ENCODE measurements at places on chromosomes 6 and 20.

DNA sequence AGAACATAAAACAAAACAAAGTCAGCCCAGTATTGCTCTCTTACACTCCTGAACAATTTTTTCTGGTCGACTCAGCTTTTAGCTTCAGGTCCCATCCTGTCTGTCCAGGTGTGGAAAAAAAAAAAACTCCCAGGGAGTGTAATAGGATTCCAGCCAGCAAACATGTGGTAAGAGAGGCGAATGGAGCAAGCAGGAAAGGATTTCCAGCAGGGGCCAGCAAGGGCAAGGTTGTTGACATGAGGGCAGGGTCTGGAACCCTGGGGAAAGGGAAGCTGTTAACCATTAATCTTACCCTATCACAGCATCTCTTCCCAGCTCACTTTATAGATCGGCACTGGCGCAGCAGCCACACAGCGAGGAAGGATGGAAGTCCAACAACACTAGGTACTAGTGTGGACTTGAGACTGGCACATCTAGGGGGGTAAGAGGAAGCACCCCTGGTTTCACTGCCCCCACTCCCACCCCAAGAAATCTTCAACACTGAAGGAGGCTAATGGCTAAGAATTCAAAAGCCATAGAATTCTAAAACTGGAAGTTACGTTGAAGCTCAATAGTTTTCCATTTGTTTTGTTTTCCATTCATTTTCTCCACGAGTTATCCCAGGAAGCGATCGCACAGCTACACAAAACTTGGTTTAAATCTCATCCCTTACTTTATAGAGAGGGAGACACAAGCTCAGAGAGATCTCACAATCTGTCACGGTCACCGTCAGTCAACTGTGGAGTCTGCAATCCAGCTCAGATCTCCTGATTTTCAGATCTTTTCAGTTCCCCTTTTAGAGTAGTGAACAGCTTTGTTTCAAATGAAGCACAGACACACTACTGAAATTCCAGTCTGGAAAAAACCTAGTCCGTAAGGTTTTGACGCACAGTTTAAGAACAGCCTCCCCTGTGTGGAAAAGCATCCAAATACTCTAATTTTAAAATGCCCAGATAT is 53.3 kb downstream of the SLC22A23 start:
- DNase-seq = no peak

- DNase-seq = peak; percentile 68
Measured at GRCh38 chr6:166952567-166953486, 3.5 kb downstream of the RNASET2 start.

- no peak for DNase-seq
Measured at GRCh38 chr6:158004701-158005095, 23.0 kb downstream of the SYNJ2 start.

DNA sequence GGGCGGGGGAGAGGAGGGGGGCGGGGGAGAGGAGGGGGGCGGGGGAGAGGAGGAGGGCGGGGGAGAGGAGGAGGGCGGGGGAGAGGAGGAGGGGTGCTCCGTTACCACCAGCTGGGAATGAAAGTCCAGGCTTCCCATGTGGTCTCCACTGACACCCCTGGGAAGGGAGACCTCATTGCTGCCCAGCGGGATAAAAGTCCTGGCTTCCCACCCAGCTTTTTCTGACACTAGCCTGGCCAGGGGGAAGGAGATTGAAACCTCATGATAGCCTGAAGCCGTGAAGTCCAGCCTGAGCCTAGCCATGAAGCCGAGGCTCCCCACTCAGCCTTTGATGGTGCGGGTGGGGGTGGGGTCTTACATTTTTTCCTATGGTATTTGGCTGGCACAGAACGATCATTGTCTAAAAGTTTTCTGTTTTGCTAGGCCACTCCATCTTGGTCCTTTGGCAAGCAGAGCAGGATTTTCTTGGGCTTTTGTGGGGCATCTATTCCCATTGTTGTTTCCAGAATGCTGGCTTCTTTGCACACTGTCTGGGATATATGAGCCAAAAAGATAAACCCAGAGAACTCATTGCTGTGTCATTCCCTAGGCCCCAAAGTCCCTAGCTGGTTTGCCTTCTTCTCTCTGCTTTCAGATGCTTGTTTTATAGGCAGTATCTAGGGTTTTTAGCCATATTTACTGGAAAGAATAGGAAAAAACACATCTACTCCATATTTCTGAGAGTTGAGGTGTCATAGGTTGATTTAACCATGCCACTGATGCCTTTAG is 67.9 kb upstream of the RNF24 start:
- DNase-seq = no peak

DNA sequence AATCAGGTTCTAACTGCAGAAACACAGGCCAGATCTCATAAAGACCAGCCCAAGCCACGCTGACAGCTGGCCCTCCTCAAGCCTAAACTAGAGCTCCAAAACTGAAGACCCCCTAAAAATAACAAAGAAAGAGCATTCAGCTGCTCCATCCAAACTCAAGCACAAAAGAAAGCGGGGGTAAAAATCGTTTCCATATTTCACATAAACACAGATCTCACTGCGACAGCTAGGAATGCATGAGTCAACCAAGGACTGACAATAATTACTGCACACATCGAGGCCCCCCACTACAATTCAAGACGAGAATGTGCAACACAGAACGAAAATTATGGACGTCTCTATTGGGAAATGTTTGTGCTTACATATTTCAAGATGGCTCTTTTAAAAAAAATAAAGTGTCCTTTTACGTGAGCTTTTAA is 31.1 kb downstream of the CNKSR3 start:
- DNase-seq = no peak

GRCh38 chr6:130620338-130620781 is 206.8 kb upstream of the SMLR1 start:
- no peak for DNase-seq

DNA sequence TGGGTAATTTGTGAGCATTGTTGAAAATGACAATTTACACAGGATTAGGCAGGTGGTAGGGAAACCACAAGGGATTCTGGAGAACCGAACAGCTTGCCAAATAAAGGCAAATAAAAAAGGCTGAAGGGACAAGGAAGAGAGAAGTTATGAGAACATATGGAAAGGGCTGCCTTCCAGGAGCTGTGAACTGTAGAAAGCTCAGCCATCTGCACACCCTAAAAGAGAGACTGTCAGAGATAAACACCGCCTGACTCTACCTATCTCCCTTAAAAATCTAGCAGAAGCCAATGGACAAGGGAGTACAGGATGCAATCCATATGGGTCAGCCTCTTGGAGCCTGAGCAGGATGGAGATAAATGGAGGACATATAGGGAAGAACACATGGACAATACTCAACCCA is 12.7 kb upstream of the SLC17A1 start:
- DNase-seq = no peak

DNA sequence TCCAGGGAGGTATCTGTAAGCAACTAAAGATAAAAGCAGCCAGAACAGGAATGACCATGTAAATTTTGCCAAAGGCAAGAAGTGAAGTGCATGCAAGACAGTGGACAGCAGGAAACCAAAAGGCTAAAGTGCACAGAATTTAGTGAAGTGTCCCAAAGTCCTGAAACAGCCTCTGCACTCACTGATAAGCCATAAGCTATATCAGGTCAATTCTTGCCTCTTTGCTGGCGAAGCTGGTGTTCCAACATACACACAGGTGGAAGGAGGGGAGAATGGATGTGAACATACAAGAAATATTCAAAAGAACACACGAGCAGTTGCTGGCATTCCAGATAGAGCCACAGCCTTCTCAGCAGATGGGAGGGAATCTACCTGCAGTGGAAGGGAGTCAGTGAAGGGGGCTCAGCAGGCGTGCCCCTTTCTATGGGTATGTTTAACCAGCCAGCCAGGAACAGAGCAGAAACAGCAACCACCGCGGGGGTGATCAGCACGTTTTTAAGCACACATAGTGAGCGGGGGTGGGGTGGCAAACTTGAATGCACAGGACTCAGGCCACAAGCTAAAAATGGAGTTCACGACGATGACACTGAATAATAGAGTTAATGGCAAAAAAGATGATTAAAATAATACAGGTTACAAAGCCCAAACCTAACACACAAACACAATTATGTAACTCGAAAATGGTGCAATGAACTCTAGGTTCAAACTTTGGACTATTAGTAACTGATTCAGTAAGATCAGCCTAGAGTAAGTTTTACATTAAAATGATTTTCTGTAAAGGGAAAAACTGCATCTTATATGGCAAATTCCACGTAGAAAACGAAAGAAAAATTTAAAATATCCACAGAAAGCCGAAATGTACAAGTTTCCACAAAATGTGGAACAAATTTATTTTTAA is 1.2 kb downstream of the ECI2 start:
- DNase-seq = peak; percentile 31

- DNase-seq = no peak
Measured at GRCh38 chr6:86969573-86969972, 32.2 kb downstream of the HTR1E start.

DNA sequence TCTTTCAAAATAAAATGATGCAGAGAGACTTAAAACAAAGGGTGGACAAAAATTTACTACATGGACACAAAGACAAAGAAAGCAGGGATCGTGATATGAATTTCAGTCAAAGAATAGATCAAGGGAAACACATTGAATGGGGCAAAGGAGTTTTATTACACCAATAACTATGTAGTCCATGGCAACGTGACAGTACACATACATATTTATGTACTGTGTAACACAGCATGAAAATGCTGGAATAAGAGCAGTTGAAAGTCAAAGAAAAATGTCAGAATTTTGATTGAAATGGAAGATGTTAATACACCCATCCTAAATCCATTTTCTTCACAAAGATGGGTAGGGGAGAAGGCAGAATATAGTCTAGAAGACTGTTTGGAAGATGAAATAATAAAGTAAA is 9.4 kb upstream of the RIN2 start:
- DNase-seq = no peak

DNA sequence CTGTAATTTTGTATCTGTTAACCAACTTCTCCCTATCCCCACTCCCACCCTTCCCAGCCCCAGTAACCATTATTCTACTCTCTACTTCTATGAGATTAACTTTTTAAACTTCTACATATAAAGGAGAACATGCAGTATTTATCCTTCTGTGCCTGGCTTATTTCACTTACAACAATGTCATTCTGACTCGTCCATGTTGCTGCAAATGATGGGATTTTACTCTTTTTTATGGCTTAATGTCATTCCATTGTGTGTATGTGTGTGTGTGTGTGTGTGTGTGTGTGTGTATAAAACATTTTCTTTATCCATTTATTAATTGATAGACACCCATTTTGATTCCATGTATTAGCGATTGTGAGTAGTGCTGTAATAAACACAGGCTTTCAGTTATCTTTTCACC is 76.1 kb downstream of the COL19A1 start:
- DNase-seq = no peak

DNA sequence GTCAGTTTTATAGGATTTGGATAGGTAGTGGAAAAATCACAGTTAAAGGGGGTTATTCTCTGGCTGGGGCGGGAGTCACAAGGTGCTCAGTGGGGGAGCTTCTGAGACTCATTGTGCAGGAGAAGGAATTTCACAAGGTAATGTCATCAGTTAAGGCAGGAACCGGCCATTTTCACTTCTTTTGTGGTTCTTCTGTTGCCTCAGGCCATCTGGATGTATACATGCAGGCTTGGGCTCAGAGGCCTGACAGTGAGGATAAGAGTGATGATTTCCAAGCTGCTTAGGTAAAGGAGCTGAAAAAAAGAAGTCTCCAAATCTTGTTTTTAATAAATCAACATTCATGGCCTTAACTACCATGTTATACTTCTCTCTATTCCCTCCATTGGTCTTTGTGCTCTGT is 622.9 kb upstream of the ID4 start:
- DNase-seq = no peak

- DNase-seq = no peak
Measured at GRCh38 chr20:38271608-38272120, 11.1 kb upstream of the KIAA1755 start.

DNA sequence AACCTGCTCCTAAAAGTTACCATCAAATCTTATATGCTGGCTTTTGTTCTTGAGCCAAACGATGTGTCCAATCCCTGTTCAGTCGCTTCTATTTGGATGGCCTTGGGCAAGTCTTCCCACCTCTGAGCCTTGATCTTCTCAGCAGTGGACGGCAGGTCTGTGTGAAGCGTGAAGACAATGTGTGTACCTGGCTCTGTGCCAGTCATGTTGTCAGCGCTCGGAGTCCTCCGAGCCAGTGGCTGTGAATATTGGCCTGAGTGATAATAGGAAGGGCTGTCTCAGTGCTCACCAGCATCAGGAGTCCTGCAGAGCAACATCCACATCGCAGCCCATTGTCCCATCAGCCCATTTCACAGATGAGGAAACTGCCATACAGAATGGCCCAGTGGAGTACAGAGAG is 219.0 kb downstream of the CDC5L start:
- no peak for DNase-seq

GRCh38 chr6:37171970-37172812 is 2.2 kb downstream of the PIM1 start:
- peak; percentile 90 for DNase-seq

- DNase-seq = no peak
Measured at GRCh38 chr6:112307707-112308106, 39.4 kb upstream of the RFPL4B start.

DNA sequence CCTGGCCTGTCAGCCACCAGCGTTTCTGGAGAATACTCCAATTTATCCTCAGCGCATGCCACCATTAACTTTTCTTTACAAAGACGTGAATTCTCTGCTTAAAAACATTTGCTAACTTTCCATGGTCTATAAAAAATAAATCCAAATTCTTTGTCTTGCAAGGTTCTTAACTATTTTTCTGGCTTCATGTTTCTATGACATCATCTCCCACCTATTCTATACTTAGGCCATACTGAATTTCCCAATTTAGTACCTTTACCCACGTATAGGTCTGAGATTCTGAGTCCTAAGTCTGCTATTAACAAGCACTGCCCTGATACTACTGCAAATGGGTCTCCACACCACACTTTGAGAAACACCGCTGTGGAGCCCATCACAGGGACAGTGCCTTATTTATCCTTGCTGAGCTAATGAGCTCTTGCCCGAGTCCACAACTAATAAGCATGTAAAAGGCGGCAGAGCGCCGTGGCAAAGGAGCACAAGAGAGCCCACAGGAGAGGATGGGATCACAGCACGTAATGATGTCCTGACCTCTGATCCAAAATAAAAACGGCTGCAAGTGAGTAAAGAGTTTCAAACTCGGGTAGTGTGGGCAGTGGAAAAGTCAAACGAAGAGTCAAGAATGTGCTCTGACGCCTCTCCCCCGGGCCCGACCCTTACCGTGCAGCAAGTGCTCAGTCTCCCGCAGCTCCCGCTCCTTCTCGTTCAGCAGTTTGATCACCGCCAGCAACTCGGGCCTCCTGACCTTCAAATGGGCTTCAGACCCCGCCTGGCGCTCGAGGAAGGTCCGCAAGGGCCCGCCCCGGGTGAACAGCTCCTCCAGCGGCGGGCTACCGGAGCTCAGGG is 519 bp downstream of the MTRF1L start:
- DNase-seq = no peak
